GM23248 (cell line): ENCODE measurements at places on chromosomes 2 and 18.
A peak's percentile ranks its signal among the peaks of the same experiment; 100 is the strongest.

DNA sequence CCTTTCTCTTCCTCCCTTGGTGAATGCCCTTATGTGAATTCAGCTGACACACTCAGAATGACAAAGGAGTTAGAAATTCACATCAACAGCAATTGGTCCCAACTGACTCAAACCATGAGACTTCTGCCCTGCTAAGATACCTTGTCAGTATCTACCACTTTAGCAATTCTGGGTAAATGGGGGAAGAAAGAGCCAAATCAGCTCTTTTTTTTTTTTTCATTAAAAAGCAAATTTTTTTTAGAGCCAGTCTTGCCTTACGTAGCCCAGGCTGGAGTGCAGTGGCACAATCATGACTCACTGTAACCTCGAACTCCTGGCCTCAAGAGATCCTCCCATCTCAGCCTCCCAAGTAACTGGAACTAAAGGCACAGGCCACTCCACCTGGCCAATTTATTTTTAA, 1.7 kb upstream of the PPP4R1 start:
- peak; percentile 77 for DNase-seq

GRCh38 chr2:15117409-15118050, 443.6 kb downstream of the NBAS start:
- DNase-seq: no peak

DNA sequence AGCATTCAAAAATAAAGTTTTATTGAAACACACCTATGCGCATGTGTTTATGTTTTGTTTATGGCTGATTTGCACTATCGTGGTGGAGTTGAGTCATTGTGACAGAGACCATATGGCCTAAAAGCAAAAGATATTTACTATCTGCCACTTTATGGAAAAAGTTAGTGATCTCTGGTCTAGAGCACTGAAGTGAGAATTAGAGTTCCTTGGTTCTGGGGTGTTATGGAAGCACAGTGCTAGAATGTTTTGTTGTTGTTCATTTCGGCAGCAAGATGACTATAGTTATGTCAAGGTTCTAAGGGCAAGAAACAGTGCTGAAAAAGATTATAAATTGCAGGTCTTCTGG, 416.5 kb downstream of the SLC4A3 start:
- peak; percentile 55 for DNase-seq

- no peak for DNase-seq
Measured at GRCh38 chr2:239579081-239579480, 178.3 kb upstream of the HDAC4 start.

- DNase-seq: no peak
Measured at GRCh38 chr18:67634631-67635338, 118.3 kb upstream of the DSEL start.

- DNase-seq: no peak
Measured at GRCh38 chr2:100066246-100066645, 76.1 kb downstream of the AFF3 start.

- DNase-seq: peak; percentile 27
Measured at GRCh38 chr2:186347472-186347871, 138.6 kb upstream of the ZC3H15 start.

GRCh38 chr2:120105360-120105759, 92.5 kb downstream of the EPB41L5 start:
- peak; percentile 4 for DNase-seq

DNA sequence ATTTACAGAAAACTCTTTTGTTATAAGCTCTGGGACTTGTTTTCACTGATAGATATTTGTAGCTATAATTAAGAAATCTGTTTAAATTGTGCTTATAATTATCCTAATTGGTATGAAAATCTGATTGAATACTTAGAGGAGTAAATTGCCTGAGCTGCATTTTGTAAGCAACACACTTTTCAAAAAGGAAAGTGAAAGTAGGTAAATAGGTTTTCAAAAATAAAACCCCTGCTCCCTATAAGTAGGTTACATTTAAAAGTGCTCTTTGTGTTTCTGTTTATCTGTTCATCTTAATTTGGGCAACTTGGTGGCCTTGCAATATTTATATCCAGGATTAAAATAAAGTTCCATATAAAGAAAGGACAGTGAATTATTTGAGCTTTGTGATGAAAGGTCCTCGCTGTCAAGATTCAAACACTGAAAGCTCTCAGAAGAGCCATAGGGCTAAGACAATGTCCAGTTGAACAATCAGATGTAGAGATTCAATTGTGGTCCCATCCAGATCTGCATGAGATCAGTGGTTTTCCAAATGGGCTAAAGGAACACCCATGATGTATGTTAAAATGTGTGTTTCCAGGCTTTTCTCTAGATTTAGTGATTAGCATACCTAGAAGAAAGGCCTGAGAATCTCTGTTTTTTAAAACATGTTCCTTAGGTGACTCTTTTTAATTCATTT, 371.6 kb downstream of the RPRM start:
- peak; percentile 0 for DNase-seq

DNA sequence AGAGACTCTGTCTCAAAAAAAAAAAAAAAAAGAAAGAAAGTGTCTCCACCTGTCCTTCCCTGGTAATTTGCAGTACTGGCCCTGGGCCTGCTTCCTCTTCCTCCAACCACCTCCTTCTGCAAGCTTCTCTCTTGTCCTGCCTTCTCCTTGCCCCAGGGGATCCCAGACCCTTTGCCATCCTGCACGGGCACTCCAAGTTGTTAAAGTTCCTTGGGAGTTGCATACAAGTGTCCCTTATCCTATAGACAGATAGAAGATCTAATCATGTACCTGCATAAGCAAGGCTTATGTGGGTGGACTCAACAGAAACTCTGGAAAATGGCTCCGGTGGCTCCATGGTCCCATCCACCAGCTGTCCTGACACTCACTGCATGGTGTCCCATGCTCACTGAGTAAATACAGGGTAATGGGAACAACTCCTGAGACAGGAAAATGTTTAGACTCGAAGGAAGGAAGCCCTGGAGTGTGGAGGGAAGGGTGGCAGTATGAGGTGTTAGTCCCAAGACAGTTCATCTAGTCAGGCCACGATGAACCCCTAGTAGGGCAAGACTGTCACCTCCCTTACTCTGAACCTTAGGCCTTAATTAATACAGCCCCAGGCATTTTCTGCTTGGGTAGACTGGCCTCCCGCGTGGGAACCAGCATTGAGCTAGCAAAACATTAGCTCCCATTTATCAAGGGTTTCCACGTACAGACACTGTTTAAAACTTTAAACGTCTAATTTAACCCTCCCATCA, 17.1 kb downstream of the ODC1 start:
- DNase-seq: no peak

DNA sequence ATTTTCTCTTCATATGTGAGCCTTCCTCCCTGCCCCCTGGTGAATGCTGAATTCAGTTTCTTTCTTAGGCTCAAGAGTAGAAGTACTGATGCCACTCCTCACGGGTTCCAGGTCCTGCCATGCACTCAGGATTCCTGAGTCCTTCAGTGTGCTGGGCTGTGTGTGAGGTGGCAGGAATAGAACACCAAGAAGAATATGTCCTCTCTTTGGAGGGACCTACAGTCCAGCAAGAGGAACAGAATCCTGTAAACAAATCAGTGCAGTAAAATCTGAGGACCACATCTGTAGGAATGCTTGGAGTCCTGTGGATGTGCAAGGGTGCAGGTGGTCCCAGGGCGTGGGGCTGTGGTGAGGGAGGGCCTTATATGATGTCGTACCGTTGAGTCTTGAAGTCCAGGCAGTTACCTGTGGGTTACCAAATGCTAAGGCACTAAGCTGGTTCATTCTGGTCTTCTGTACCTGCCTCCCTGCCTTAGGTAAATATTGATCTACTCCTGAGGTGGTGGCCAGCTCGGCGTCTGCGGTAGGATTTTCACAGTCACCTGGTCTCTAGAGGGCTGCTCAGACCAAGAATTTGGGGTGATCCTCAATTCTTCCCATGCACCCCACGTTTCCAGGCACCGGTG, 5.5 kb downstream of the ASAP2 start:
- DNase-seq: peak; percentile 39

DNA sequence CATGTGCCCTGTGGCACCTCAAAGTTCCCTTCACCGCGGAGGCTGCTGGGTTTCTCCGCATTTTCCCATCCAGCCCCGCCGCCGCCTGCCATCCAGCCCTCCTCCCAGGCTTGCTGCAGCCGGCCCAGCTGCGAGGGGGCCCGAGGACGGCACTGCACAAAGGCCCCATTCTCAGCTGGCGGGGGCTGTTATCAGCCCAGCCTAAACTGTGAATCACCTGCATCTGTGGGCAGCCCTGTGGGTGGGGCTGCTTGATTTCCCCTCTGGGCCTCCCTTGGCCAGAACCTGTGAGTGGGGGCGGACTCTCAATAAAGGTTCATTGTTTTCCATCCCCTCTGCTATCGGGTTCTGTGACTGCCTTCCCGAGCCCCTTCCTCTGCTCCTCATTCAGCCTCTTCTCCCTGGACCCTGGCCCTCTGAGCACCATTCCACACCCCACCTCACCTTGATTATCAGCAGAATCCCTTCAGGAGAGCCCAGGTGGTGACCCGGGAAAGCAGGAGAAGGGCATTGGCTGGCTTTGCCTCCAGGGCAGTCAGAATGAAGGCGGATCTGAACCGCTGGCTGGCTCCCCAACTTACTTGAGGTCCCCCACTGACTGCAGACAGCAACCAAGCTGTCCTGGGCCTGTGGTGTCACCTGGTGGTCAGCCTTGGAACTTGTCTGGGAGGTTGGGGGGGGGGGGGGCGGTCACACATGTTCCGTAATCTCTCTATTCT, 204.5 kb downstream of the ZFP36L2 start:
- DNase-seq: no peak

DNA sequence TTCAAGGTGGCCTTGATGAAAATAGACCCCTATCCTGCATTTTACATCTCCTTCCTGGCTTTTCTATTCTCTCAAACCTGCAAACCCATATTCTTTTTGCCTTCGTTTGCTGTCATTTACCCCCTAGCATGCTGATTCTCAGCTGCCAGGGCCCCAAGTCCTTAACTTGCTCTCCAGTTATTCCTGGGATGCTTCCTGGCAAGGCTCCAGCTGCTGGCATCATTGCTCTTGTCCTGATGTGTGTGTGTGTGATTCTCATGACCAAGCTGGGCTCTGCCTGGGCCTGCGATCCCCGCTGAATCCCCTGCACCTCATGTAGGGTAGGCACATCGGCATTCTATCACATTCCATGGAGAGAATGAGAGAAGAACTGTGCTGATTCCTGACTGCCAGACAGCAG, 11.9 kb downstream of the NPAS2 start:
- peak; percentile 19 for DNase-seq
